Stimulated activated naive CD8-positive, alpha-beta T cell treated with anti-CD3 and anti-CD28 coated beads, Interleukin-15, Interleukin-2, amounts not matched to agents 100 U/mL and 50 U/mL, for 24 hours (primary cell): ENCODE measurements at places on chromosomes 4 and X.
A peak's percentile ranks its signal among the peaks of the same experiment; 100 is the strongest.

GRCh38 chrX:138020941-138021340, 455.0 kb downstream of the ZIC3 start:
- no peak for DNase-seq

GRCh38 chr4:168711197-168712140, 214.6 kb downstream of the PALLD start:
- DNase-seq = no peak

- DNase-seq = no peak
These were observed 76.8 kb downstream of the JAKMIP1 start for GRCh38 chr4:6123541-6123940.

GRCh38 chr4:8905226-8905772, 33.7 kb upstream of the HMX1 start:
- no peak for DNase-seq

DNA sequence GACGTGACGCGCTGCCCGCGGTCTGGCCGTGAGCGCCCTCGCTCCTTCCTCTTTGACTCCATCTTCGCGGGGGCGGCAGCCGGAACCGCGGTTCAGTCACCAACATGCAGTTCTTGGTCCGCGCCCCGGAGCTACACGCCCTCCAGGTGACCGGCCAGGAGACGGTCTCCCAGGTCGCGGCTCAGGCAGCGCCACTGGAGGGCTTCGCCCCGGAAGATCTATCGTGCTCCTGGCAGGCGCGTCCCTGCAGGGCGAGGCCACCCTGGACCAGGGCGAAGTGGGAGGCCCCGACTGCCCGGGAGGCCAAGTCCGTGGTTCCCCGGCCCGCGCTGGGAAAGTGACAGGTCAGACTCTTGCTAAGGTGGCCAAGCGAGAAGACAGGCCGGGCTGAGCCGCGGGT, 2.9 kb downstream of the TRIML2 start:
- DNase-seq = no peak

GRCh38 chrX:65034668-65035445, 58.6 kb upstream of the ZC4H2 start:
- peak; percentile 81 for DNase-seq

DNA sequence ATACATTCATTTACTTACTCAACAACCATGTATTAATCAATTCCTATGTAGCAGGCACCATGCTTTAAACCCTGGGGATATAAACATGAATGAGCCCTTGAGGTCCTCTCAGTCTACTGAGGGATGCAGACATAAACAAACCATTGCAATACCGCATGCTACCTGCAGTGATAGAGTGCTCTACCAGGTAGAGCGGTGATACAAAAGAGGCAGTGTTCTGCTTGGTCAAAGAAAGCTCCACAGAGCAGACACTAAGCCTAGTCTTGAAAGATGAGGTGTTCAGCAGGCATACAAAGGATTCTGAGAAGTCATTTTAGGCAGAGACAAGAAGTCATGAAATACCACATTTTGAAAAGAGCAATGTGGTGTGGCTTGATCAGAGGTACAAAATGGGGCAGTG, 26.9 kb upstream of the AMOT start:
- no peak for DNase-seq

GRCh38 chrX:131854581-131854980, 168.5 kb upstream of the STK26 start:
- no peak for DNase-seq

- no peak for DNase-seq
These were observed 56.3 kb upstream of the LCORL start for GRCh38 chr4:18077808-18078207.
